ENCODE measurements at places on chromosomes 11 and 22.

DNA sequence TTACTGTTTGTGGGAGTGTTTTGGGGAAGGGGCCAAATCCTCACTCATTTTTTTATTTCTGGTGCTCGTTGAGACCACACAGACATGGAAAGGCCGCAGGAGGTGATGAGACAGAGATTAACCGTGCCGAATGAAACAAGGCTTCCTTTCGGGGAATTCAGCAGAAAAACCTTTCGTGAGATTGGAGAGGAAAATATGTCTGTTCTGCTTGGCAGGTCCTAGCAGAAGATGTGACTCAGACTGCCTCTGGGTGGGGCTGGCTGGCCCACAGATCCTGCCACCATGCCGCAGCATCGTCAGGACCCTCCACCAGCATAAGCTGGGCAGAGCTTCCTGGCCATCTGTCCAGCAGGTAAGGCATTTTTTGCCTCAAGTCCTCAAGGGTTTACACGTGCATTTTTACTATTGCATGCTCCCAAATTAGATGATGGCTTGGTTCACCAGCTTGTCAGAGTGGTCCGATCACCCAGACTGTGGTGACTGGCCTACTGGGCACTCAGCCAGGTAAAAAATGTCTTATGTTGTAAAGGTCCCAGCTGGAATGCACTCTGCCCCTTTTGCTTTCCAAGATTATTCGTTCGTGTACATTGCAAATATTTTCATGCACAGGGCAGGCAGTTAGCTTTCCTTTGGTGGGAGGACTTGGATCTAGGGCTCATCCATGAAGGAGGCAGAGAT, 1.5 kb downstream of the DDB2 start:
- peak; percentile 83 for DNase-seq

GRCh38 chr11:78164471-78164870, 24.0 kb downstream of the KCTD21 start:
- no peak for DNase-seq

GRCh38 chr11:72579816-72580641, 94.2 kb downstream of the PDE2A start:
- no peak for DNase-seq

GRCh38 chr11:77660947-77661346, 23.4 kb upstream of the CLNS1A start:
- no peak for DNase-seq

- peak; percentile 71 for DNase-seq
Measured at GRCh38 chr11:64165842-64166635, at the start of gene MACROD1. MACROD1 (minus strand) TSS chr11:64166113; CDS start chr11:64165994, 119 bp downstream.

GRCh38 chr22:44389926-44390612, 77.3 kb upstream of the SHISAL1 start:
- no peak for DNase-seq

DNA sequence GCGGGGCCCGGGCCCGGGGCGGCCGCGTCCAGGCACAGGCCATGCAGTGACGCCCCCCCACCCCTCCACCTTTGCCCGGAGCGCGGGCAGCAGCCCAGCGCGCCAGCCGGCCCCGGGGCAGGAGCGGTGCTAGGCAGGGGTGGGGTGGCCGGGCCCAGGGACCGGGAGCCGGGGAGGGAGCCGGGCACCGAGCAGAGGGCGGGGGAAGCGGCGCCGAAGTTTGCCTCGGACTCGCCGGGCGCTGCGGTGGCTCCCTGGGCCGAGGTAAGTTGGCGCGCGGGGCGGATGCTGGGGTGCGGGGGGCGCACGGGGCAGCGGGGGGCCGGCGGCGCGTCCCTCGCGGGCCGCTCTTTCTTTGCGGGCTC, 332 bp downstream of the TEAD1 start:
- no peak for DNase-seq

- no peak for DNase-seq
Measured at GRCh38 chr22:40200795-40201530, 23.2 kb downstream of the TNRC6B start.

DNA sequence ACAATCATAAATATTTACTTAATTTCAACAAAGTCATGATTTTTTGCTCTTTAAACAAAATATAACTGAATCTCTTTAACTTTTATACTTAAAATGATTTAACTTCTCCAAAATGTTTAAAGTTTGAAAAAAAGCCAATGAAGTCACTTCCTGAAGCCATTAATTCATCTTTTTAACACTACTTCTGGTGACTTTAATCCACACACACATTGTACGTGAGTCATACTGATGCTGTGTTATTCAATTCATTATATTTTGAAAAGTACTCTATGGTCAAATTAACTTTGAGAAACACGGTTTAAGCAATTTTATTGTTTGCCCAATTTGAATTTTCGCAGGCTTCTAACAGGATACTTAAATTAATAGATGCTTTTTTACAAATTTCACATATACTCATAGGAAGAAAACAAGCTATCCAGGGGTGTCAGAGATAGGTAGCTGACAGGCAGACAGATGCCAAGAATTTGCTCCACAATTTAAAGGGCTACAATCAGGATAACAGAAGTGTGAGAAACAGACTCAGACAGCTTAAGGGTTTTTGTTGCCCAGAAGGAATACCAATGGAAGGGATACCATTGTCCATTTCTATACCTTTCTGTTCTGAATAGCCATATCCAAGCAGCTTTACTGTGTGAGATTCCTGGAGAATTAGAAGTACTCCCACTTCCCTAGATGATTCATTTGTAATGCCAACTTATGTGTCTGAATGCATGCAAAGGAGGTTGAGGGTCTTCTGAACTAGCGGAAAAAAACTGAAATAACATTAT, 118.4 kb downstream of the RBFOX2 start:
- DNase-seq = no peak

GRCh38 chr11:116427903-116428637, 344.7 kb downstream of the BUD13 start:
- no peak for DNase-seq

DNA sequence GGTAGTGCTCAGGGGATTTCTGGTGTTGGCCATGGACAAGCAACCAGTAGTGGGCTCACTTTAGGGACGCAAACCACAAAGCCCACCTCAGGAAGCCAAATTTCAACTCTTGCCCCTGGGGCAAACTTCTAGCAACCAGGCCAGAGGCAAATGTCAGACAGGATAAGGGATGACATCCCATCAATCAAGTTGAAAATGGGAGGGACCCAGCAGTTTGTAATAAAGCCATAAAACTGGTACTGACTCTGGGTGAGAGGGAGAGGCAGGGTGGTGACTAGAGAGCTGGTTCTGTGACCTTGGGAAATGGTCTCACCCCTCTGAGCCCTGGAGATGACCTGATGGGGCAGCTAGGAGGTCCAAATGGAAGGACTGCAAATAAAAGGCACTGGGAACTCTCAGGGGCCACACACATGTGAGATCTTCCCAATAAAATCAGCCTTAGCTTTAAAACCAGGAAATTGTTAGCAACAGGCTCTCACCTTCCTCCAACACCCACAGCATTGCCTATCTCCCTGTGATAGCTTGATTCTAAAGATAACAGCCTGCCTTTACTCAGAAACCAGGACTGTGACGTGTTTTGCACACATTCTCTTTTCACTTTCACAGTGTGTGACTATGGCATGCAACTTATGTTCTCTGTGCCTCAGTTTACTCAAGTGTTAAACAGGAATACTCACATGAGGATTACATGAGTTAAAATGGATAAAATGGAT, 6.4 kb upstream of the TBC1D10A start:
- no peak for DNase-seq

GRCh38 chr11:126628790-126629621, 273.5 kb downstream of the ST3GAL4 start:
- no peak for DNase-seq

DNA sequence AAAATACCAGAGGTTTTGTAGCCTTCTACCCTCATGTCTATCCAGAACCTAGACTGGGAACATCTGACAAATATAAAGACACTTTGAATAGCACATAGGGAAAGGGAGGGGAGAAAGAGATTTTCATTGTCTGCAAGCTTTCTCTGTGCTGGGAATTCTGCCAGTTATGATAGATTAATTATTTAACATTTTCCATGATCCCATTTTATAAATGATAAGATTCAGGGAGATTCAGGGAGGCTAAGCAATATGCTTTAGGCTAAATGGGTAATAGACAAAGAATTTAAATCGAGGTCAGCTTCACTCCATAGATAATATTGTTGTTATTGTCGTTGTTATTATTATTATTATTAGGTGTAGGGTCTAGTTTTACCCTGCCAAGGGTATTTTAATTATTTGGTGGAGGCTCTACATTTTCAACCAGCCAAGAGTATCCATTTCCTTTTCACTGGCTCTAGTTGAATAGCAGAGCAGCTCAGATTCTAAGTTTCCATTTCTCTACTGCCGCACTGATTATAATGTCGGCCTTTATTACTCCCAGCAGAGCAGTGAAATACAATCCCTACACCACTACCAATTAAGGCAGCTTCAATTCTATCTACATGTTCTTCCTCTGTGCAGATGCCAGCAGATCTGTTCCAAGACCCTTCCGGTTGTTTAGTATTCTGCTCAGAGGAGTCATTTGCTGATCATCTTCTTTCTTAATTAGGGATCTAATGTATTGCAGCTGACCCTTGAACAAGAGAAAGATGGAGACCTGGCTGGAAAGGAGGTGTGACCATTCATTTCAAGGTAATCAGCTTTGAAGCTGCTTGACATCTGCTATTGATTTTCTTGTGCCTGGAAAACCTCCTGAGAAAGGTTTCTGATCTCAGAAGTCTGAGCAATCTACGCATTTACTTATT, 23.8 kb upstream of the SYN3 start:
- no peak for DNase-seq

GRCh38 chr22:40463683-40464082, 93.3 kb downstream of the SGSM3 start:
- no peak for DNase-seq

DNA sequence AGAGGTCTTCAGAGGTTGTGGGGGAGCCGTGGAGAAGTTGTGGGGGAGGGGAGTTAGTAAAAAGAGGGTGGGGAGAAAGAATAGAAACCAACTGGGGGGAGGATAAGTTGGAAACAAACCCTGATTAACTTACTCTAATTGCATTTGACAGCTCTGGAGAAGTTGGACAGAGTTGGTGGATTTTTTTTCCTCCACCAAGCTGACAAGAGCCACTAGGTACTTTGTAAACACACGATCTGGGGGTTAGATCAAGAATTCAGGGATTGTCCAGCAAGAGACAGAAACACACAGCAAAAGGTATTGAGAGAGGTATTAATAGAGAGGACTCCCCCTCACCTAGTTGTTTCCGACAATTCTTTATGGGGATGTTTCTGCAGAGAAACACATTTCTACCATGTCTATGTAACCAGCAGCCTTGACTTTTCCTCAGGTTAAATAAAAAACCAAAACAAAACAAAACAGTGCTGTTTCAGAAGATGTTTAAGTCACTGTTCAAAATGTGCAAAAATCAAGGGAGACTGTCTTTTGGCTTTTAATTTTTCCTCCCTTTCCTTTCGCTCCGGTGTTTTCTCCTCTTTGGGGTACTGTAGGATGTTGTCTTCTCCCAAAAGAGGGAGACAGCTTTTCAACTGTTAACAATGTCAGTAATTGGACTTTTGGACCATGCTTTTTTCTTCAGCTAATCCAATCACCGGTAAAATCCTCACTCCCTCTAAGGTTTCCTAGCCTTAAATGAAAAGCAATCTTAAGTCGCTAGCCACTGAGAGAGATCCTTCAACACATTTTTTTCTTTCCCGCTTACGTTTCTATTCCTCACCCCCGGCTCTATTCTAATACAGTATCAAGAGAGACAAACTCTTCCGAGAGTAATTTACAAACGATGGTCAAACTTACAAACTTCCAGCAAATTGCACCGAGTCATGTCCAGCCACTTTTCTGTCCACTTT, 708 bp downstream of the MAML2 start:
- no peak for DNase-seq

- DNase-seq = no peak
Measured at GRCh38 chr11:71251151-71251721, 1.1 kb downstream of the SHANK2 start.

DNA sequence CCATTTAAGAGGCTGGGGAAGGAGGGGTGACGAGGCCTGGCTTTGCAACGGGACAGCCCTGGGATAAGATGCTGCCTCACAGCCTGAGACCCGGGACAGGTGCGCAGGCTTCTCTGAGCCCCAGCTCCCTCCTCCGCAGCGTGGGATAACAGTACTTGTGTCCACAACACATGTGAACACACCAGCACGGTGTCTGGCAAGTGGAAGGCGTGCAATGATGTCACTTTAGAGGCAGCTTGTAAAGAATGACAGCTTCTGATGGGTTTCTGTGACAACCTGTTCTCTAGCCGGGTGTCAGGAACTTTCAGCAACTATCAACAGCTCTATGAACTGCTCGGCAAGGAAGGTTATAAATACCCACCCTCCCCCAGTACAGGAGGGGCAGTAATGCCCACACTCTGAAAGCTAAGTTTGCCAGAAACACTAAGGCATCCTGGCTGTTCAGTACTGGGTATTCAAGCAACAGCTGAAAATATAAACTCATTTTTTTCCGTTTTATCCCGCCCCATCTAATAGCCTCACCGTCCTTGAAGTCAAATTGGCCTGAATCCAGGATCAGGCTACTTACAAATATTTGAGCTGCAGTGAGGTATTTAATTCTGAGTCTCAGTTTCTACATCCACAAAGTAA, 59.7 kb downstream of the MYH9 start:
- no peak for DNase-seq

- no peak for DNase-seq
Measured at GRCh38 chr11:41394521-41395195, 64.8 kb downstream of the LRRC4C start.

DNA sequence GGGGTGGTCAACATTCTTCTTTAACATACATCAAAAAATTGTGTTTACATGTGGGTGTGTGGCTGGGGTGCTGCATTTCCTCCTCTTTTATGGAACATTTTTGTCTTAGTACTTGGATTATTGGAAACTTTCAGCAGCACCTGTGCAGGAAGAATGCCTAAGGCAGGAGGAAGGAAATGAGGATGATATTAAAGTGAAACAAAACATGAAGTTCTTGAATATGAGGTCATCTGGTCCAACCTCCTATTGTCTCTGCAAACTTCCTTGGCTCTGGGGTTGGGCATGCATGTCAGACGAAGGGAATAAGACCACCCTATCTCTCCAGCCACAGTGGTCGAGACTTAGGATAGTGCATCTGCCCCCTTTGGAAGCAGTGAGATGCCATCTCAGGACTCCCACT, 20.6 kb upstream of the OR9Q1 start:
- no peak for DNase-seq

GRCh38 chr11:82174610-82175009, 559.1 kb downstream of the FAM181B start:
- no peak for DNase-seq
